Epithelial cell of prostate (primary cell): ENCODE measurements at places on chromosomes 4 and X.

- no peak for DNase-seq
Measured at GRCh38 chrX:49129427-49129826, 5.9 kb upstream of the GPKOW start.

DNA sequence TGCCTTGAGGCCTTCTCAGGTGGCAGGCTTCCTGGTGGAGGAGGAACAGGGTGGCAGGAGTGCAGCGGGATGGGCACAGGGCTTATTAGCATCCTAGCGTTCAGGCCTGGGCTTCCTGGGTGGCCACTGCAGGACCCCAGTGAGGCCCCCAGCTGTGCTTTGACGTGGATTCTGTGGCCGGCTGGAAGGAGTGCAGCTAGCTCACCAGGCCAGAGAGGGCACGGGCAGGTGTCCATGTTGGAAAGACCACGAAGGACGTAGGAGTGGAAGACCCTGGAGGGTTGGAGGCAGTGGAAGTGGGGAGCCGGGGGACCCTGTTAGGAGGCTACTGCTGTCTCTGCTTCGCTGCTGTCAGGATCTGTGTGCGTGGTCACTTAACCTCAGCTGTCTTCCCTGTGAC, 13.3 kb upstream of the TADA2B start:
- no peak for DNase-seq

DNA sequence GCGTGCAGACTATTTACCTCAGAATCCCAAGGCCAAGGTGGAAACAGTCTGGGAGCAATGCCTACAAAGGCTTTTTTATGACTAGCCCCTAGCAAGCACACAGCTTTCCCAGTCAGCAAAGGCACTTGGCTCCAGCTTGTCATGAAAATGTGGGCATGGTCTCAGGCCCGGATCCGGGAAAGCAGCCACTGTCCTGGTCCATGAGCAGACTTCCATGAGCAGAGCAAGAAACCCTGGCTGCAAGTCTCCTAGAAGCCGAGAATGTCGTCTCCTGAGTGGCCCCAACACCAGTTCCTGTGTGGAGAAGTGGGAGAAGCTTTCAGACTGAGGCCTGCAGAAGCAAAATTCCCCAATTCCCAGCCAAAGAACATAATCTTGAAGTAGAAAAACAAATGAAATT, 190.5 kb downstream of the MID1 start:
- no peak for DNase-seq

GRCh38 chr4:13203101-13203500, 281.0 kb downstream of the RAB28 start:
- DNase-seq = no peak

- DNase-seq = no peak
Measured at GRCh38 chrX:74246524-74246923, 57.5 kb upstream of the ZCCHC13 start.

DNA sequence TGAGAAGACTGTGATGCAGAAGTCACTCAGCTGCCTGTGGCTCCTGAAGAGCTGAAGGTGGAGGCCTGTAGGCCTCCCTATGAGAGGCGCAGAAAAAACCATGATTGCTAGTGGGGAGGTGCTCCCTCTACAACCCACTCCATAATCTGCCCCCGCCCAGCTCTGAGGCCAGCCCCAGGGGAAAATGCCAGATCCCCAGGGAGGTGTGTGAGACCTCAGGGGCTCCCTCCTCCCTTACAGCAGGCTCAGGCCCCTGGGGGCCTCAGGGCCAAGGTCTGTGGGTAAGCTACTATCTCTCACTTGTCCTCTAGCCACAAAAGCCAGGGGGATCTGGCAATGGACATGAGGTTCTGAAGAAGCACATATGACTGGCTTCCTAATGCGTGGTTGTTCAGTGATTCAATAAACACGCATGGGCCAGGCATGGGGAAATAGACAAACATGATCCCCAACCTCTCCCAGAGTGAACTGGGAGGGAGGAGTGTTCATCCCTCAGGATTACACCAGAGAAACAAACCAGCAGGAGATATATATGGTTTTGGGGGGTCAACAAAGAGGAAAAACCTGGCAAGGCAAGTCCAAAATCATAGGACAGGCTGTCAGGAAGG, 51.0 kb upstream of the MTM1 start:
- no peak for DNase-seq

- no peak for DNase-seq
Measured at GRCh38 chr4:105150503-105150902, 3.8 kb downstream of the TET2 start.
